Stimulated activated naive CD4-positive, alpha-beta T cell (primary cell): ENCODE measurements at places on chromosomes 13 and 19.

DNA sequence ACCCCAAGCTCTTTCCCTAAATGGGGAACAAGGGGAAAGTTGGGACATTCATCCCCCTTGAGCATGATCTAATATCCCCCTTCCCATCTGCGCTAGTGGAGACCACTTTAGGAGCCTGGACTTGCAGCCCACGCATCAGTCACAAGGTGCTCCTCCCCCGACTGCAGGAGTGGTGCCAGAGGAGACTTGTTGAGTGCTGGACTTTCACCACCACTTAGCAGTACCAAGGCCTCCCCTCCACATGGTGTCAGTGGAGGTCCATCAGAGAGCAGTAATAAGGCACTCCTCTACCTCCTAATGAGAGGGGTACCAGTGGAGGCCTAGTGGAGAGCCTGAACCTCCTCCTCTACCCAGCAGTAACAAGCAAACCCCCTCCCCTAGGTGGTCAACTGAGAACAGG lies 22.5 kb downstream of the CAB39L start:
- DNase-seq, result no peak

GRCh38 chr19:4075373-4075772 lies 8.7 kb upstream of the ZBTB7A start:
- DNase-seq, result no peak

- DNase-seq, result no peak
These were observed 17.3 kb downstream of the DOT1L start for GRCh38 chr19:2180881-2181632.

- DNase-seq, result no peak
These were observed 43.8 kb downstream of the ZNRF4 start for GRCh38 chr19:5498830-5499550.

- DNase-seq, result no peak
These were observed 911.0 kb downstream of the PCDH17 start for GRCh38 chr13:58542530-58542929.

DNA sequence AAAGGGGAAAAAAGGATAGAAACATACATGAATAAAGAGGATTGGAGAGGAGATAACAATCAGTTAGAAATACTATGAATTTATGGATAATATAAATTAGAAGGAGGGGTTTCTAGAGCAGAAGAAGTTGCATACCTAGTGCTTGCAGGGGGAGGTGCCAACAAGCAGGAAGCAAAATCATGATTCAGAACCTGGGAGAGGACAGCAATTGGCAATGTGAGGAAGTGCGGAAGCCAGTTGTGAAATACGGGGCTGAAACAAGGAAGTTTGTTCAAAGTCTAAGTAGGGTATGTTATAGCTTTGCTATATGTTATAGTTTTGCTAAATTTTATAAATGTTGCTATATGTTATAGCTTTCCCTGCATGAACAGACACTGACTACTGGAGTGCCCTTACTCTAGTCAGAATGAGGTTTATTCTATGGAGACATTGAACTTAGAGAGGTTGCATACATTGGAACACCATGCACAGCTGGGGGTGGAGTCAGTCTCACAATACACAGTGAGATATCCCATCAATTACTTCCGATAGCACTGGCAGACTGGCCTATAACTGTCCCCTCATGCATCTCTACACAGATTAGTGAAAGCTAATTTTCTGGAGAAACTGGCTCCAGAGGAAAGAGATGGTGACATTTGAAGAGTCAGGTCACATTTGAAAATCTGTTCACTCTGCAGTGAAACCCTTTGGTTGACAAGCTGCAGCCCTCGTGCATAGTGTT lies 92.1 kb downstream of the GPC6 start:
- DNase-seq, result no peak

DNA sequence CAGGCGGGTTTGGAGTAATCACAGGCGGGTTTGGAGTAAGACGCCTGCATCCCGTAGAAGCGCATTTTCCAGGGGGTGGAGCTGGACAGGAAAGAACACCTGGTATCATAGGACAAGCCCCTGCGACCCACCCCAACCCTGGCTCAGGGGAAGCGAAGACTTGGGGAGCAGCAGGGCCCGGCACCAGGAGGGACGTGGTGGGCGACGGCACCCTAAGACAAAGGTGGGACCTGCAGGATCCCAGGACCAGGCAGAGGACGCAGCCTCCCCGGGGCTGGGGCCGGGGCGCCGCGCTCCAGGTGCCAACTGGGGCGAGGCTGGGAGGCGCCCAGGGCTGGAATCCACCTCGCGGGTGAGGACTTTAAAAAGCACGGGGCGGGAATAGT lies 520 bp downstream of the ZNF600 start:
- no peak for DNase-seq

GRCh38 chr13:109114162-109114561 lies 484.8 kb downstream of the MYO16 start:
- no peak for DNase-seq

- DNase-seq, result no peak
These were observed 71.2 kb upstream of the GTF3A start for GRCh38 chr13:27353166-27353583.

DNA sequence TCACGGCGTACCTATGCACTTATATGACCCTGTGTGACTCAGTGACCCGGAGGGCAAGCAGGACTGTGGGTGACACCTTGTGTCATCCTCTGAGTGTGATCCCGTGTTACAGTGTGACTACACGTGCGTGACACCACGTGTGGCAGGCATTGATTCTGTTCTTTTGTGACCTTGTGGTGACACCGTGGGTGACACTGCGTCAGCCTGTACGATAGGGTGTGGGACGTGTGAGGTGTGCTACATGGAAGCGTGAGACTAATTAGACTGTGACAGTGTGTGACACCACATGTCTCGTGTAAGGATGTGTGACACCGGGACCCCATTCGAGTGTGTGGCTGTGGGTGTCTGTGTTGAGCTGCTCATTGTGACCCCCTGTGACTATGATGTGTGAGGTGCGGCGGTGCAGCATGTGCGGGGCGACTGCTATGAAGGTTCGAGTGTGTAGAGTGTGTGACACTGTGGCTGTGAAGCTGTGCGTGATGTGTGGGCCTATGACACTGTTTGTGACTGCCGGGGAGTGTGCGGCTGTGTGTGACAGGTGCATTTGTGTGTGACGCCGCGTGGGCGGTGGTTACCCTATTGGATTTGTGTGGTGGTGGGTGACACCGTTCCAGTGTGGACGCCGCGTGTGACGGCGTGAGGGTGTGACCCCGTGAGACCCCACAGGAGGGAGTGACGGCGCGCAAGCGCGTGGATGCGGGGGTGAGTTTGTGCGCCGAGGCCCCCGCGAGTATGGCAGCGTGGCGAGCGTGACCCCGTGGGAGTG lies 399 bp upstream of the SPTBN4 start:
- peak; percentile 59 for DNase-seq

- peak; percentile 71 for DNase-seq
These were observed 799 bp downstream of the NR1H2 start for GRCh38 chr19:50377051-50377461.

DNA sequence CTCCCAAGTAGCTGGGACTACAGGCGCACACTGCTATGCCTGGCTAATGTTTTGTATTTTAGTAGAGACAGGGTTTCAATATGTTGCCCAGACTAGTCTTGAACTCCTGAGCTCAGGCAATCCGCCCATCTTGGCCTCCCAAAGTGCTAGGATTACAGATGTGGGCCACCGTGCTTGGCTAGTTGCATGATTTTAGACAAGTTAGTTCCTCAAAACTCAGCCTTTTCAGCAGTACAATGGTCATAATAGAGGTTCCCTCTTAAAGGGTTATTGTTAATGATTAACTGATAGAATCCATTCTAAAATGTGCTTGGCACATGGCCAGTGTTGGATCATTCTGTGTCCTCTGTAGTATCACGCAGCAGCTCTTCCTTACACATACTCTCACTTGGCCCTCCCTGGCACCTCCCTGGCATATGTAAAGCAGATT lies 19.5 kb upstream of the IFT88 start:
- DNase-seq, result no peak

DNA sequence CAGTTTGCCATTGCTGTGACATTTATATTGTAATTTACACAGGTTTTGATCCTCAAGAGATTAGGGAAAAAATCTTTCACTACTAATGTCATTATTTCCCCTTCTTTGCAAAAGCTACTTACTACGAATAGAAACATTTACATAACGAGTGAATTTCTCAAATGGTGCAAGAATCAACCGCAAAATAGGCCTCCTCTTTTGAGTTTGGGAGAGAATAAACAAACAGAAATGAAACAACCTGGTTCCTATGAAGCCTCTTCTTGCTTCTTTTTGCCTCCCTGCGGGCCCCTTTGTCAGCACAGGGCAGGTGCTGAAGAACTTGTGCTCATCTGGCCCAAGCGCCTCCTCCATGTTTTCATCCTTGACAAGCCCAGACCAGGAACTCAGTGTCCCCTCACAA lies 10.1 kb upstream of the GJA3 start:
- no peak for DNase-seq

GRCh38 chr13:22064854-22065620 lies 394.2 kb downstream of the FGF9 start:
- DNase-seq, result no peak

DNA sequence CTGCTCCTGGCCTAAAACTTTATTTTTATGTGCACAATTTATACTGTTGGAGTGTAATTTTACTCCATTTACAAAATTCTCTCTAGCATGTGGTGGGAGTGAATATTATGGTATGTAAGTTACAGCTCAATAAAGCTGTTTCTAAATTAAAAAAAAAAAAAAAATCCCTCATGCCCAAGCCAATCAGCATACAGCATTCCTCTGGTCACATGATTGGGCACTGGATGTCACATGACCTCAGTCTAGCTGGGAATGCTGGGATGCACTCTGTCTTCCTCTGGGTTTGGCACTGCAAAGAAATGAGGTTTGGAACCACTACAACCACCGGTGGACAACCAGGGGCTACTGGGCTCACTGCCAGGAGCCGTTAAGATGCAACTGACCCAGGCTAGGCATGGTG lies 67.6 kb downstream of the ZNF557 start:
- no peak for DNase-seq

DNA sequence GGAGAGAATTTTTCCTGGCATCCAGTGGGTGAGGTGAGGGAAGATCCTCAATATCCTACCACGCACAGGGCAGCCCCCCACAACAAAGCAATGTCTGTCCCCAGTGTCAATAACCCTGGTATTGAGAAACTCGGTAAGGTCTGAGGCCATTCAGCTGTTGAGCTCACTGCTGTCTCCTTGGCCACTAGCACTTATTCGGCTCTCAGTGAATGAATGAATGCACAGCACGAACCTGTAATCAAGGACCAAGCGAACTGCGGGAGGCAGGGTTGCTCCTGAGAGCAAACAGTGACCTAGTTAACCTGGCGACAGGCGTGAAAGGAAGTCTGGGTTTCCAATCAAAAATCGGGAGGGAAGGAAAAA lies 640 bp downstream of the ZSCAN5A start:
- no peak for DNase-seq

GRCh38 chr13:35954207-35954560 lies 177.0 kb downstream of the DCLK1 start:
- DNase-seq, result no peak

DNA sequence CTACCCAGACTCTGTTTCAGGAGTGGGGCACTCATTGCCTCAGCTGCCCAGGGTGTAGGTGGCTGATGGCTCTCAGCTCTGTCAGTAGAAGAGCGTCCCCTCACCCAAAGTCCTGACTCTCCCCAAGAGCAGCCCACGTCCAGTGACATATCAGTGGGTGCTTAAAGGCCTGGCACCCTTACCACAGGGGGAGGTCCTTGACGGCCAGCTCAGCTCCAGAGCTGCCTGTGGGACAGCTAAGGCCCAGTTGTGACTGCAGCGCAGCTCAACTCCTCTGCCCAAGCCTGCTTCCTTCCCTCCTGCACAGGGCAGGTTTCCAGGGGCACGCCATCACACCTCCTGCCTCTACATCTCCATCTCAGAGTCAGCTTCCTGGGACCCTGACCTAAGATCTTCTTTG lies 32.4 kb downstream of the GRIK5 start:
- no peak for DNase-seq

- DNase-seq, result no peak
These were observed 75.9 kb upstream of the RNF113B start for GRCh38 chr13:98252931-98253470.

DNA sequence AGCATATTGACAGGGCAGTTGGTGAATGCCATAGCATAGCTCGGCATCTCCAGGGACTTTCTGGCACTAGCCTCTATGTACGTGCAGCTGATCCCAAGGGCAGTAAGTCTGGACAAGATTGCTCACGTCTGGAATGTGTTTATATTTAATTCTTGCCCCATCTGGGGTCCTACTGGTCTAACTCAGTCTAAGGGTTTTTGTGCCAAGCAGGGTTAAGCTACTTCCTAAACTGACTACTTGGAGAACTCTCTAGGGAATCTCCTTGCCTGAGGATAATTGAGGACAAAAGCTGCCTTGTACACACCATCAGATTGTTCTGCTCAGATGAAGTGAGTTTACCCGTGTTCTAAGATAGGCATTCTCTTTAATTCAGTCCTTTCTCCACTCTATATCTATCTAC lies 358.1 kb downstream of the MYO16 start:
- no peak for DNase-seq

DNA sequence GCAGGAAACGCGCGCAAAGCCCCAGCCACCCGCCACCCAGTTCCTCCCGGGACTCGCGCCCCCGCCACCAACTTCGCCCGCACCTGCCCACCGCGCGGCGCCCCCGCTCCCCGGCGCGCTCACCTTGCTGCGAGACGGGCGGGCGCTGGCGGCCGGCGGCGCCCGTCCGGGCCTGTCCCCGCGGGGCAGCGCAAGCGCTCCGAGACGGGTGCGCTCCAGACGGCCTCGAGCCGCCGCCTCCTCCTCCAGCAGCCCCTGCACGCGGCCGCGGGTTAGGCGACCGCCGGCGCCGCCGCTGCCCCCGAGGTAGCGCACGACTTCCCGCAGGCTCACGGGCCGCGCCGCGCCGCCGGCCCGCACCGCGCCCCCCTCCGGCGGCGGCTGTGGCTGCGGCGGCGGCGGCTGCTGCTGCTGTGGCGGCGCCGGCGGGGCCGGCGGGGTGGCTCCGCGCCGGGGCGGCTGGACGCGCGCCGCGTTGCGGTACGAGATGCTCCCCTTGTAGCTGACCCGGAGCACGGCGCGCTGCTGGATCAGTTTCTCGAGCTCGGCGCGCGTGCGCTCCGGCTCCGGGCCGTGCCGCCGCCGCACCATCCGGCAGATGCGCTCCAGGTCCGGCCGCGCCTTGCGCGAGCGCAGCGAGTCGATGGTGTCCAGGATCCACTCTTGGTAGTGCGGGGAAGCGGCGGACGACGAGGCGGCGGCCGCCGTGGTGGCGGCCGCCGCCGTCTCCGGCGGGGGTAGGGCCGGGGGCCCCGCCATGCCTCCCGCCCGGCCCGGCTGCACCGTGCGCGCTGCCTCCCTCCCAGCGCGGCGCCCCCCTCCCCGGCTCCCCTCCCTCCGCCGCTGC lies 666 bp downstream of the SAMD1 start:
- DNase-seq, result peak; percentile 48

- no peak for DNase-seq
These were observed 379.1 kb downstream of the SUCLA2 start for GRCh38 chr13:47621931-47622330.

- no peak for DNase-seq
These were observed 1608.8 kb downstream of the OLFM4 start for GRCh38 chr13:54637366-54637765.

- DNase-seq, result no peak
These were observed 1381.0 kb upstream of the MIR17HG start for GRCh38 chr13:89966524-89966923.

DNA sequence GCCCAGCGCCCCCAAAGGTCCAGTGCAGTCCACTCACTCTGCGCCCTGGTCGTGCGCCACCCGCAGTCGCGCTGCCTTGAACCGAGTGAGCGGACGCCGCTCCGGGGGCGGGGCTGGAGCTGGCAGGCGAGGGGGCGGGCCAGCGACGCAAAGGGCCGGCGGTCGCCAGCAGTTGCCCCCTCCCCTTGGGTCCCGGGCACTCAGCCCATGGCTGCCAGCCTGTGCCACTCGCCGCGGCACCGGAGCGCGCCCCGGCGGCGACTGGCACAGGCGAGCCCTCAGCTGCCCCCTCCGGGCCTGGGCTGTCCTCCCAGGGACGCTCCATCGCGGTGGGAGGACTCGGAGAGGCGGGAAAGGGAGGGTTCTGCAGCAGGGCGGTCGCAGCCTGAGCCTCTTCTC lies at the start of gene S1PR5:
TSS of gene S1PR5 (minus strand) at position 87 of the 399 bp plus-strand sequence. CDS start 2,436 bp downstream, outside the sequence.
- DNase-seq, result no peak
